A172 (cell line): ENCODE measurements at places on chromosomes 11 and 22. TPM values are rescaled to one million over a fixed set of nuclear protein-coding genes. Genes with fewer than 3 reads are reported as not detected.
A peak's percentile ranks its signal among the peaks of the same experiment; 100 is the strongest.

DNA sequence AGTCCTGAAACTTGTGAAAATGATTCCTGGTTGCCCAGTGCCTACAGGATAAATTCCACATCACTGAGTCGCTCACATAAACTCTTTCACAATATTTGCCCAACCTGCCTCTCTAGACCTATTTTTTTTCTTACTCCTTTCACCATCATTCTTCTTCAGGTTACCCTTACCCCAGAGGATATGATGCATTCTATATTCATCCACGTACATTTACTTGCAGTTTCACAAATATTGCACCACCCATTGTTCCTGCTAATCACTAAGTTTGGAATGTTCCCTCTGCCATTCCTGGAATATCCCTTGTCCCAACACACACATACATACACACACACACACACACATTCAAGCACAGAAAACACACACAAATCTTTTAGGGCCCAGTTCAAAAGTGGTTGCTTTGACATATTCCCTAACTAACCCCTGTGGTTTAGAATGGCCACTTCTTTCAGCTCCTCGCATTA, 379.5 kb downstream of the ETS1 start:
- peak; percentile 88 for DNase-seq

- peak; percentile 54 for DNase-seq
Measured at GRCh38 chr11:118438314-118438931, 2.1 kb downstream of the KMT2A start.

DNA sequence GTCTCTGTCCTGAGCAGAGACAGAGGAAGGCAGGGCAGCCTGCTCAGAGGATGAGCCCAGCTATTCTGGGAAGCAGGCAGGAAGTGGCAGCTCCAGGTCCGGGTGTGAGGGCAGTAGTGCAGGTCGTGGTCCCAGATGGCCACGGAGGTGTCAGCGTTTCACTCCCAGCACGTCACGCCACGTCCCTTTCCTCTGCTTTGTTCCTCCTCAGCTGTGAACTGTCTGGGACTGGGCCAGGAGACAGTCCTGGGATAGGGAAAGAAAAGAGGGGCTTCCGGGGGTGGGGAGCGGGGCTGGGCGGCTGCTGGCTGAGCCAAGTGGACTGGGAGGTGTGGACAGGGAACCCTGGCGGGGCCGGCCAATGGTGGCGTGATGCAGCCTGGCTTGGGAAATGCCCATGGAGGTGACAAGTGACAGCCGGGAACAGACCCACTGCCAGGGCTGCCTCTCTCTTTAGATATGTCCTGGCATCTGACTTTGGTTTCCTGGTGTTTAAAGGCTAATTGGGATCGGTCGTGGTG, 64.7 kb downstream of the KCNQ1 start:
- DNase-seq, result no peak

- no peak for DNase-seq
Measured at GRCh38 chr11:57487920-57488659, 27.4 kb downstream of the SLC43A1 start.

DNA sequence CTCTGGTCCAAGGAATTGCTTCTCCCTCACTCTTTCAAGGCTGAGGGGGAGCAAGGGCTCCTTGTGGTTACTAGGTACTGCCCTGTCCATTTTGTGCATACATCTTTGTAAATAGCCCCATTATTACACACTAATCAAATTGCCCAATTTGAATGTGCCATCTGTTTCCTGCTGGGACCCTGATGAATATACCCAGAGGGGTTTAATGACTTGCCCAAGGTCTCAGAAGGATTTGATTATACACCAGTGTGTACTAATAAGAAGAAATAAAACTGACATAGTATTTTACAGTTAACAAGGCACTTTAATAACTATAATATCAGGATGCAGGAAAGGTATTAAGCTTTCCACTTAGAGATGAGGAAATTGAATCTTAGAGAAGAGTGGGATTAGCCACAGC, 64.6 kb upstream of the PTPRJ start:
- DNase-seq, result no peak

DNA sequence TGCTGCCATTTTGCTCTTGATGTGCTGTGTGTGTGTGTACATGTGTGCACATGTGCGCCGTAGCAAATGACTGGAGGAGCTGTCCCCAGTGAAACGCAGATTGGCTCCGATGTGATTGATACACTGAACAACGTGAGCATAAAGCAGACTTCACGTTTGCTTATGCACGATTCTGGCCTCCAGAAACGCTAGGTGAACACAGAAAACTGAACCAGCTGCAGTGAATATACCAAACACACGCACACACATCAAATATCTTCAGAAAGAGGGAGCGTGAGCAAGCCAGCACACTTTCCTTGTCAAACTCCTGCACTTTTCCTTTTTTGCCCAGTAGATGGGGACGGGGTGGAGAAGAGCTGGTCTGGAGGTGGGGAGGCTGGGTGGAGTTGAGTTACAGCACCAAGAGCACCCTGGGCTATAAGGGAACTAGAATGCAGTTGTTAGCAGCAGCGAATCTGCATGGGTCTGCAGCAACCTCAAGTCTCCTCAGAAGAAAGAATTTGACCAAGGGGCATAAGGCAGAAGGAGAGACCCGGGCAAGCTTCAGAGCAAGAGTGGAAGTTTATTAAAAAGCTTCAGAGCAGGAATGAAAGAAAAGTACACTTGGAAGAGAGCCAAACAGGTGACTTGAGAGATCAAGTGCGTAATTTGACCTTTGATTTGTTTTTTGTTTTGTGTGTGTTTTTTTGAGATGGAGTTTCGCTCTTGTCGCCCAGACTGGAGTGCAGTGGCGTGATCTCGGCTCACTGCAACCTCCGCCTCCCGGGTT, 77.8 kb upstream of the CADM1 start:
- peak; percentile 18 for DNase-seq

DNA sequence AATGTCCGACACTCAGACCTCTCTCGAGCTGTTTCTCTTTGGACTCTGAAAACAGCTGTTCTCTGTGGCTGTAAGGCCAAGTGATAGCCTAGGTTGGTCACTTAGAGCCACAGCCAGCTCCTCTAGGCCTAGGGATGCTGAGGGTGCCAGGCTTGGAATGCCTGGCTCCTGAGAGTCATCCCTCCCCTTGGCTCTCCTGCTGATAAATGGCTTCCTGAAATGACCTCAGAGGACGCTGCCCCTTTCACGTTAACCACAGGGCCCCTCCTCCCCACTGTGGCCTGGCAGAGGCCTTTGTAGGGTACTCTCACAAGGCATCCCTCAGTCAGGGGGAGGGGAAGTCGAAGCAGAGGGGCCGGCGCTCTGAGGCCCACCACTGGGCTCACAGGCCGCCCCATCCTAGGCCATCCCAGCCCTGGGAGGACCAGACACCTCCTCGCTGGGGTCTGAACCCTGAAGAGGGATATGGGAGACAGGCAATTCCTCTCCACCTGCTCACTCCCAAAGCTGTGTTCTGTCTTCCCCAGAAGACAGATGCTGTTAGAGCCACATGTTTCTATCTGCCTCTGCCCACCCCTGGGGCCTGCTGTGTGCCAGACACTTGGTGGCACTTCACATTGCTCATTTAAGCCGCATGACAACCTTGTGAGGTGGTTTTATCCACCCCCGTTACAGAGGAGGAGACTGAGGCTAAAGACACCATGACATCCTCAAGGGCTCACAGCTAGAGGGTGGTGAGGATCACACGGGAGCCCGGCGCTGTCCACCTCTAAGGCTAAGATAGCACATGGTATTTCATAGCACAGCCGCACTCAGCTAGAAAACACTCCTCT, 50.9 kb downstream of the ARFGAP3 start:
- peak; percentile 65 for DNase-seq

- DNase-seq, result no peak
Measured at GRCh38 chr22:28241656-28242290, 322.7 kb upstream of the PITPNB start.

- no peak for DNase-seq
Measured at GRCh38 chr11:116698080-116698479, 74.7 kb downstream of the BUD13 start.

GRCh38 chr11:32030875-32031503, 59.9 kb upstream of the RCN1 start:
- no peak for DNase-seq

GRCh38 chr11:75096456-75097172, at the start of gene OR2AT4:
Gene OR2AT4 (minus strand): TSS chr11:75096876.
- DNase-seq, result no peak

- no peak for DNase-seq
Measured at GRCh38 chr11:34823197-34823596, 93.0 kb downstream of the APIP start.

DNA sequence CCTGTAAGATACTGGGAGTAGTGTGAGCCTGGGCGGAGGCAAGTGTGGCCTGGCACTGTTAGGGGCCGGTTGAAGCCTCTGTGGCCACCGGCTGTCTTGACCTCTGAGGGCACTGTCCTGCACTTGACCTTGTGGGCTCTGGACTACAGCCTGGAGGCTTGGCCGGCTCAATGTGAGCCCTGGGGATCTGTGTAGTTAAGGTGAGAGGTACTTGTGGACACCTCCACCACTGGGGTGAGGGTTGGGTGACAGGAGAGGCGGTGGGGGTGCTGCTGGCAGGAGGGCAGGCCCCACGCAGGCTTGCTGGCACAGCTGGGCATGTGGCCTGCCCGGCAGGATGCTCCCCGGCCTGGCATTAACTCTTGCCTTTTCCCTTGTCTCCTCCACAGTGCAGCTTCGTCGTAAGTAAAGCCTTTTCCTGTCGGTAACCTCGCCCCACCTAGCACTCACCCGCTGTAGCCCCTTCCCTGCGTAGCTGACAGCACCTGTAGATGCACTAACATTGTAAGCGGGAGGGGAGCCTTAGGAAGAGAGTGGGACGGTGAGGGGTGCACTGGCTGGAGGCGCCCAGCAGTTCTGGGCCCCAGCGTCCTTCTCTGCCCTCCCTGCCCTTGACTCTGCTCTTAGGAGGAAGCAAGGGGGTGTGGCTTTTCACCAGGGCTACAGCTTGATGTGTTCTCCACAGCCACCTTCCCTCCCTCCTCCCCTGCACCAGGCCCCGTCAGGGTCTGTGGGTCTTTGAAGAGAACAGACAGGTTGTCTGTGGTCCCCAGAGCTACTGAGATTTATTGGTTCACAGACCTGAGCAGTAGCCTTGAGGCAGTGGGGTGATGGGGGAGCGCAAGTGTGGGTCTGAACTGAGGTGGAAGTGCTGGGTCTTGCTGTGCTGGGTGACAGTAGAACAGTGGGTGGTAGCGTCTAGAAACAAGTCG, 17.6 kb downstream of the INCENP start:
- no peak for DNase-seq

DNA sequence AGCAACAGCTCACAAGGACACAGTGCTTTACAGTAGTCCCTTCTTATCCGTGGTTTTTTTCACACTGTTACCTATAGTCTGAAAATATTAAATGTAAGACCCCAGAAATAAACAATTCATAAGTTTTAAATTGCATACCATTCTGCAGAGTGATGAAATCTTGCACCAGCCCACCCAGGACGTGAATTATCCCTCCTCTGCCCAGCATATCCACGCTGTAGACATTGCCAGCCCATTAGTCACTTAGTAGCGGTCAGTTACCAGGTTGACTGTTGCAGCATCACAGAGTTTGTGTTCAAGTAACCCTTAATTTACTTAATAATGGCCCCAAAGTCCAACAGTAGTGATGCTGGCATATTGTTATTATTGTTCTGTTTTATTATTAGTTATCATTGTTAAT, 3.6 kb downstream of the CLTCL1 start:
- peak; percentile 60 for DNase-seq

- no peak for DNase-seq
Measured at GRCh38 chr11:21911061-21911460, 281.8 kb upstream of the ANO5 start.

DNA sequence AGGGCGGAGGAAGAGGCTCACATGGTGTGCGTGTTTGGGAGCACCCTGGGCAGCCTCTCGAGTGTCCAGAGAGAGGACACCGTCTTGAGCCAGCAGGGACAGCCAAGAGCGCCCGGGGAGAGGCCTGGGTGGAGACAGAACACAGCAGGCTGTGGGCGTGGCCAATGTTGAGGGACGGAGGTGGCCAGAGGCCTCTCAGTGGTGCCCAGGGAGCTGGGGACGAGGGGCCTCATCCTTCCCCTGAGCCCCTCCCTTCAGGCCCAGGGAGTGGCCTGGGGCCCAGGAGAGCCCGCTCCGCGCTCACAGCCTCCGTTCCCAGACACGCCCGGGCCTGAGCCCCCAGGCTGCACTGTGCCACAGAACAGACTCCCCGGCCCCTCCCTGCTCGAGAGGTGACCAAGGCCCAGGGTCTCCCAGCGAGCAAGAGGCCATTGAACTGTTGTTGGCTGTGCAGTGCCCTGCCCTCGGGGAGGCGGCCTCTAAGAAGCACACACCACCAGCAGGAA, 48.4 kb downstream of the CDKN1C start:
- DNase-seq, result peak; percentile 66

GRCh38 chr11:127003260-127003981, 2.9 kb upstream of the KIRREL3 start:
- DNase-seq, result no peak

DNA sequence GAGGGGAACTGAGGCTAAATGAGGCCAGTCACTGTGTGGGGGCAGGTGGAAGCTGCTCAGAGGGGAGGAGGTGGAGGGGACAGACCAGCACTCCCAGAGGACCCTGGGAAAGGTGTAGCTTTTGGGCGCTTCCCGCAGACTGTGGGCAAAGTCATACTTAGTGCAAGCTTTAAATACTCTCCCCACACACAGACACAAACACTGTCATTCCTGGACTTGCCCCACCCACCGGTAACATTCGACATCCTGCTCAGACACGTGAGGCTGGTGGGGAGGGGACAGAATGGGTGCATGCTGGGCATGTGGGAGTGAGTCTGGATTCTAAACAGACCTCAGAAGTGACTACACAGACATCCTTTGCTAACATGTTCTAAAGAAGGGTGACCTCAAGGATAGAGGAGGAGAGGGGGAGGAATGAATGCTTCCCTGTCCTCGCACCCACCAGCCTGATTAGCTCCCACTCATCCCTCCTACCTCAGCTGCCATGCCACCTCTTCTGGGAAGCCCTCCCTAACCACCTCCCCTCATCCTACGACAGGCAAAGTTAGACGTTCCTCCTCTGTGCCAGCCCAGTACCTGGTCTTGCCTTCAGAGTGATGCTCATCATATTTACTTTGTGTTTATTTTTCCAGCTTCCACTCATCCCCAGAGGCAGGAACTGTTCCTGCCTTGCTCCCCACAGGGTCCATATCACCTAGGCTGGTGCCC, 22.2 kb downstream of the TSKU start:
- DNase-seq, result peak; percentile 44

- DNase-seq, result no peak
Measured at GRCh38 chr11:64296830-64297698, 3.1 kb upstream of the CATSPERZ start.

GRCh38 chr11:83691451-83691950, 405.3 kb upstream of the CCDC90B start:
- peak; percentile 21 for DNase-seq

DNA sequence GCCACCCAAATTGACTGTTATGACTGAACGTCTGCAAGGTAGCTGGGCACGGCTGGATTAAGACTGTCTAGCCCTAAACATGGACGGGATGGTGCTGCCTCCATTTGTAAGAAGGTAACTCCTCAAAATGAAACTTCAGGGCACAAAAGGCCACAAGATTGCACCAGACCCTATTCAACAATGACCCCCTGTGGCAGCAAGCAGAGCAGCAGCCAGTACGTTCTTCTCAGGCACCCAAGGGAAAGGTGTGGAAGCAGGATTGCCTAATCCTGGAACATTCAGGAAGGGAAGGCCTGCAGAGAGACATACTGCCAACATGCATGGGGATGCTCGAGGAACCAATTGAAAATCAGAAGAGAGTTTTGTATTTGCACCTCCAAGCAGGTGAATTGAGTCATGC, 4.5 kb upstream of the TBX10 start:
- no peak for DNase-seq

GRCh38 chr11:66336234-66337102, at the start of gene RIN1:
Gene RIN1 (minus strand): TSS chr11:66336434. CDS start chr11:66336402, 32 bp downstream.
- DNase-seq, result peak; percentile 99

CHRM1 gene
- total RNA-seq, result 0.02 TPM in 1 of 2 replicates, not detected in the other

GAB4 gene
- not detected in 2 replicates for total RNA-seq

SAA4 gene
- 0.43 TPM in 1 of 2 replicates, not detected in the other for total RNA-seq

IGLL1 gene
- total RNA-seq, result not detected in 2 replicates

ADM2 gene
- total RNA-seq, result not detected in 2 replicates
